ENCODE measurements at places on chromosomes 1 and 21.
A peak's percentile ranks its signal among the peaks of the same experiment; 100 is the strongest.

DNA sequence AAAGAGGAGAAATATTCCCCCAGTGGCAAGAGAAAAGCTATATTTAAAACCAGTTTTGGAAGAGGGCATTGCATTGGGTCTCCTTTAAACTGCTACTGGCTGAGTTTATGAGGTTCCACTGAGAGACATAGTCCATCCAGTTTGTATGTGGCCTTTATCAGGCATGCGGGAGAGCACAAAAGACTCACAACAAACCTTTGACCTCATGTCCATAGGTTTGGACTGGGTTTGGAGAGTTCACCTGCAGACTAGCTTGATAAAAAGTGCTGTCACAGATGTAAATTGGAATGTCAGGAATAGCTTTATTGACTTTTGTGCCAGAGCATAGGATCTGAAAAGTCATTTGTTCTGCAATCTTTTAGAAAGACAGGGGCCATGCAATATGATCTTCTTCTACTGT, 131.0 kb upstream of the NRIP1 start:
- no peak overlapping the region for H3K4me3 ChIP-seq
- no peaks in the 10 kb centered on the region for H3K4me1 ChIP-seq
- no peaks in the 10 kb centered on the region for H3K36me3 ChIP-seq
- H3K27ac ChIP-seq, result no peak overlapping the region
- peaks cover 3% of the 10 kb centered on the region for H3K27me3 ChIP-seq
- no peak for DNase-seq

GRCh38 chr1:178643831-178644230, 81.2 kb upstream of the RALGPS2 start:
- peaks cover 36% of the 10 kb centered on the region for H3K4me1 ChIP-seq
- H3K36me3 ChIP-seq, result peaks cover 9% of the 10 kb centered on the region
- H3K27me3 ChIP-seq, result no peaks in the 10 kb centered on the region
- DNase-seq, result no peak
- no peak overlapping the region for H3K4me3 ChIP-seq

DNA sequence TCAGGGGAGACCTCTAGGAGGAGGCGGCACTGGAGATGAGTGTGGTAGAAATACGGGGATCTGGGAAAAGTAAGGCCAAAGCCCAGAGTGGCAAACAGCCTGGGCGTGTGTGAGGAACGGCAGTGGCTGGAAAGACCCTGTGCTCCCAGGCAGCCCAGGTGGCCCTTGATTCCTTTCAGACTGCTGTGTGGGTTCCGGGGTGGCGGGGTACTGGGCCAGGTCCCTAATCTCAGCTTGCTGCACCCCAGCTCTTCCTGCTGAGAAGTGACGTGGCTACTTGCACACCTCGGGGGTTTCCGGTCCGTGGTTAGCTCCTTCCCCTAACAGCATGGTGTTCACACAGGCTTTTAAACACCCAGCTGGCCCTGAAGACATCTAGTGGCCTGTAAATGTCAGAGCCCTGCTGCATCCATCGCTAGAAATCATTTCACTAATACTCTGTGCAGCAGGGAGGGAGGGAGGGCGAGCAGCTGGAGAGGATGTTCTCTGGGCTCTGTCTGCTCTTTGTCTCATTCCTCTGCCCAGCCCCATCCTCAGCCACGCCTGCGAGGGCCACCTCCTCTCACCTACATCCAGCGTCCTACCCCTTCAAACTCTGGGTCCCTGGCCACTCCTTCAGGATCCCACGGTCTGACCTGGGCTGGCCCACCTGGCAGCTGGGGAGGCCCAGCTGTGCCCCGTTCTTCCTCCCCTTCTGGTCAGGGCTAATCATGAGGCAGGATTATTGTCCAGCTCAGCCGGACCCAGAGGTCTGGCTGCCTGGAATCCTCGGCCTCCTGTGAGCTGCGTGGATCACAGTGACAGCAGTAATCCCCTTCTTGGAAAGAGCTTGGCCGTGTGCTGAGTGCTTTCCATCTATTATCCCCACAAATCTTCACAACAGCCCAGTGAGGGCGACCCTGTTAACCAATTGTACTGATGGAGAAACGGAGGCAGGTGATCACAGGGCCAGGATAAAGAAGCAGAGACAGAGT, 7.2 kb downstream of the ZDHHC18 start:
- H3K4me3 ChIP-seq, result peak overlapping the region; percentile 76
- no peaks in the 10 kb centered on the region for H3K27me3 ChIP-seq
- peaks cover 47% of the 10 kb centered on the region for H3K4me1 ChIP-seq
- peaks cover 21% of the 10 kb centered on the region for H3K36me3 ChIP-seq
- peak overlapping the region; percentile 100 for H3K27ac ChIP-seq

- no peak overlapping the region for H3K4me3 ChIP-seq
- no peak for DNase-seq
- peaks cover 13% of the 10 kb centered on the region for H3K27me3 ChIP-seq
- H3K4me1 ChIP-seq, result peaks cover 3% of the 10 kb centered on the region
- H3K36me3 ChIP-seq, result no peaks in the 10 kb centered on the region
- no peak overlapping the region for H3K27ac ChIP-seq
Observed at GRCh38 chr1:94094469-94095111, 26.4 kb downstream of the ABCA4 start.

Data from memory B cell (primary cell).